Esophagus muscularis mucosa (tissue), 4 donors: ENCODE measurements at places on chromosomes 12 and 14.

DNA sequence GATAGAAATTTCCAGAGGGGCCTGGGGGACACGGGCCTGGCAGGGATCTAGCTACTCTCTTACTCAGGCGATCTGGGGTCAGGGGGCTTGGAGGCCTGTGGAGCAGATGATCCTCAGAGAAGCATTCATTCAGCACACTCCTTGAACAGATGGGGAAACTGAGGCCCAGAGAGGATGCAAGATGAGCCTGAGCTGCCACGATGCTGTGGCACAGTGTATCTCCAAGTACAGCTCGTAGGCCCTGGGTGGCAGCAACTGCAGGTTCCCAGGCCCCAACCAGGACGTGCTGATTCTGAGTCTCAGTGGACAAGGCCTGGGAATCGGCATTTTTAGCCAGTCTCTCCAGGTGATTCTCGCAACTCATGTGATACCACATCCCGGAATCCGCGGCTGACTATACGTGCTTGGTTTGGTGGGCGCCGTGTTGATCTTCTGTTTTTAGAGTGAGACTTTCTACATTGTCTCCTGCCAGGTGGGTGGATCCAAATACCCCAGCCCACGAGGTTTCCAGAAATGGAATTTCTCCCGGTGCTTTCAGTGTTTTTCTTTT, 22.5 kb downstream of the ADGRD1 start:
- DNase-seq, result no peak

DNA sequence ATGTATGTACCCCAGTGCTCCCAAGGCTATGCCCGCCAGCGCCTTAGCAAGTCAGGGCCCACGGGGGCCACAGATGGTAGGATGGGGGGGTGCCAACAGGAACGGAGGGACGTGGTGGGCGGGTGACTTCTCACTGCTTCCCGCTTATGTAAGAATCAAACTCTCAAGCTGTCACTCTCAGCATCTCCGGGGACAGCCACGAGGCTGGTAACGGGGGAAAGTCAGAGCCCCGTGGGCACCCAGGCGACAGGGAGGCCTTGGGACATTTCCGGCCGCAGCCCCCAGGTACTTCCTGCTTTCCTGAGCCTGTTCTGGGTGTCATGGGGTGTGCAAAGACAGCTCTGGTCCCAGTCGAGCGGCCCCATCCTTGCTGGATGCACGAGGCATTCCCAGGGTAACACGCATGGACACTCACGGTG, 59.3 kb downstream of the TESC start:
- DNase-seq, result no peak

DNA sequence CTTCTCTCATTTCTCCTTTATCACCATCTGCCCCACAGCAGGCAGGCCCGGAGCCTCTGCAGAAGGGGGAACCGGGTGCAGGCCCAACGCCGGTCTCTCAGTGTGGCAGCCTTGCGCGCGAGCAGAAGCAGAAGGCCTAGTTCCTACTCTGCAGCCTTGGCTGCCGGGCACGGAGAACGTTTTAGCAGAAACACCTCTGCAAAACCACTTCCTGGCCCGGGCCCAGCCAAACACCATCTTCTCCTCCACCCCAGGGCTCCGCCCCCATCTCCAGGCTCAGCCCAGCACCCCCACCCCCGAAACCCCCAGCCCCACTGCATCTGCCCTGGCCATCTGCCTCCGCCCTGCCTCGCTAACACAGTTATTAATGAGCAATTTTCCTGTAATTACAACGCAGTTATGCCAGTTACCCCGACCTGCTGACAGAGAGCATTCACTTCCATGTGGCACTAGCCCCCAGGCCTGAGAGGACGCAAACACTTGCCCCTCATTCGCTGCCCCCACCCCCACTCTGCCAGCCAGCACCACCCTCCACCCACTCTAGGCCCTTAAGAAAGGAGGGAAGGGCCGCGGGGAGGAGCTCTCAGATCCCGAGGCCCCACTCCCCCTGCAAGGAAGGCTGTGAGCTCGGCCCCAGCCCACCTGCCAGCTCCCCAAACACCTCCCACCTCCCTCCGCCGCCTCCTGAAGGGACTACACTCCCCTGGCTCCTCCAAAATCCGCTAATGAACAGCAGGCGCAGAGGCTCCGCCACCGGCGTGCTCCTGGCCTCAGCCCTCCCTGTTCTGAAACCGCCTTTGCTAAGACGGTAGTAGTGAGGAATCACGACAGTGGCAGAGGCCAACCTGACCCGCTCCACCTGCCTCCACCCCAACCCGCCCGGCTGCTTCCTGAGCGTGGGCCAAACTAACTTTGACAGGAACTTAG, 44.7 kb upstream of the FBRSL1 start:
- DNase-seq, result no peak

DNA sequence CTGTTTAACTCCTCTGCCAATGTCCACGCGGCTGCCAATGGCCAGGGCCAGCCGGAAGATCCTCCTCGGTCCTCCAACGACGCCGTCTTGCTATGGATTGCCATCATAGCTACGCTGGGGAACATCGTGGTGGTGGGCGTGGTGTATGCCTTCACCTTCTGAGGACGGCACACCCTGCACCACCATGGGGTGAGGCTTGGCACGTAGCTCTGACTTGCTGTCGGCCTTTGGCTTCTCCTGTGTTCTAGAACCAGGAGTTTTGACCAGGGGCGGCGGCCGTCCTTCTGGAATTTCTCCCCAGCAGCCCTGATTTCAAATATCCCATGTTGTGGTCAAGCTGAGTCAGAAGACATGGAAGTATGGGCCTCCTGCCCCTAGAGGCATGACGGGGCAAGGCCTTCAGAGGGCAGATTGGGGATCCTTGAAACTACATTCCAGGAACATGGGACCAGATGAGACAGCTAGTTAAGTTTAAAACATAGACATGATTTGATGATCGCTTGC, 47.5 kb downstream of the C14orf132 start:
- no peak for DNase-seq

DNA sequence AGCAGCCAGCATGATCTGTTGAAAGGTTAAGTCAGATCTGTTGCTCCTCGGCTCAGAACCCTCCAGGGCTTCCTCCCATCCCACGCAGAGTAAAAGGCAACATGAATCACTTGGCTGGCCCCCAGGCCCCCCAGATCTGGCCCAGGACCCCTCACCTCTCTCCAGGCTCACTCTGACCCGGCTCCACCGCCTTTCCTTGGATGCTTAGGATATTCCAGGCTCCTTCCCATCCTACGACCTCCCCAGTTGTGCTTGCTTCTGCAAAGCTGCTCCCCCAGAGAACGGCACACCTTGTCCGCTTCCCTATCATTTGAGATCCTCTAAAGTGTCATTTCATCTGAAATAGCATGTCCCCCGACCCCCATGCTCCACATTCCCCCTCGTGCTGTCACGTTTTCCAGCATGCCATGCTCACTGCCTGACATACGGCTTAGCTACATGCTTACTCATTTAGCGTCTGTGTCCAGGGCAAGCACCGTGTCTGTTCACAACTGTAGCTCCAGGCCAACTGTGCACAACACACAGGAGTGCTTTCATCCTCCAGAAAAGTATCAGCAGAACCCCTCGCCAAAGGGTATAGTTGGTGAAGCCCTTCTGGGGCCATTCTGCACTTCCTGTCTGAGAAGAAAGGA, 33.6 kb upstream of the BDKRB2 start:
- DNase-seq, result no peak

DNA sequence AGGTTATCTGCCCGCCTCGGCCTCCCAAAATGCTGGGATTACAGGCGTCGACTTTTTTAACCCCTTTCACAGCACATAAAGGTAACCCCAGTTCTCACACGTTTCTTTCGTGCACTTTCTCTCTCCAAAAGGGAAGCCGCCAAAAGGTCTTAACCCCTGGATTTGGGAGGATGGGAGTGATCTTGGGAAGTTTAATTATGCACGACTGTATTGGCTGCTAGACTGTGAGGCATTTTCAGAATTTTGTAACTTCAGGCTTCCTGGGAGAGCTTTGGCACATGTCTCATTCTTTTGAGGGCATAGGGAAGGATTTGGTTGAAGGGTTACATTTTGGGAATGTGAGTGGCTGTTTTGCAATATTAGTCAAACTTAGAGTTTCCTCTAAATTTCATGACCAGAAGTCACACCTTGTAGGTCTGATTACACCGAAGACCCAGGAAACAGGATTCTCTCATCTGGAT, 1.4 kb upstream of the SMARCC2 start:
- no peak for DNase-seq

DNA sequence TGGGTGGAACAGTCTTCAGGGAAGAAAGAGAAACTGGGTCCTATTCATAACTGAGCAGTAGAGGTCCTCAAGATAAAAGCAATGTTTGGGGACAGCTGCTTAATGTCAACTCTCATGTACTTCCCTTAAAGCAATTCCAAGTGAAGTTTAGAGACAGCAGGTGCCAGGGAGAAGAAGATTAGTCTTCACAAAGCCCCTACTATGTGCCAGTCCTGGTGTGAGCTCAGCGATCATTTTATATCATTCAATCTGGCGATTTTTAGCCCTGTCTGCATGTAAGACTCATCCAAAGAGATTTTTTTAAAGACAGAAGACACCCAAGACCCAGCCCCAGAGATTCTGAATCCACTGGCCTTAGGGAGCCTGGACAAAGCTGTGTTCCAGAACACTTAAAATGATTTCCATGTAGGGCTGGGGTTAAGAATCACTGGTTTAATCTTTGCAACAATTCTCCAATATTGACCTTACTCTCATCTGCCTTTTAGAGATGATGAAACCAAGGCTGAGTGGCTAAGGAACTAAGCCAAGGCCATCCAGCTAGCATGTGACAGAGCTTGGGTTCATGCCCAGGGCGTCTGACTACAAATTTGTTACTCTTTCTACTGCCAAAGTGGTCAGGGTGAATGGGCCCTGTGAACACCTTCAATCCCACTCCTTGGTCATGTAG, 404.5 kb upstream of the TBX3 start:
- DNase-seq, result no peak

DNA sequence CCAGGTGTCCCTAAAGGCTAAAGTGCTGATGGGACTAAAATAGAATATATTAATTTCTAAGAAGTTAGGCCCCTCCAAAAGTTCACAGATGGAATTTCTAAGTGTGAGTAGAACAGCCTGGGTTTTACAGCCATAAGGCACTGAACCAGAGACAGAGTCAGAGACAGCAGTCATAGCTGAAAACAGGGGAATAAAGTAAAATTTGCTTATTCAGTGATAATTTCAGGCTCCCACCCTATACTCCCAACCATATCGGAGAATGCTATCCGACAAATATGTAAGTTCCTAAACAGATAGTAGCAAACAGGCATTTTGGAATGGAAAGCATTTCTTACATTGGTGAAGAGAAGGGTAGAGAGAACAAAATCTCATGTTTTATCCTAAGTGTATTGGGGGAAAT, 45.3 kb downstream of the NAA25 start:
- DNase-seq, result no peak

DNA sequence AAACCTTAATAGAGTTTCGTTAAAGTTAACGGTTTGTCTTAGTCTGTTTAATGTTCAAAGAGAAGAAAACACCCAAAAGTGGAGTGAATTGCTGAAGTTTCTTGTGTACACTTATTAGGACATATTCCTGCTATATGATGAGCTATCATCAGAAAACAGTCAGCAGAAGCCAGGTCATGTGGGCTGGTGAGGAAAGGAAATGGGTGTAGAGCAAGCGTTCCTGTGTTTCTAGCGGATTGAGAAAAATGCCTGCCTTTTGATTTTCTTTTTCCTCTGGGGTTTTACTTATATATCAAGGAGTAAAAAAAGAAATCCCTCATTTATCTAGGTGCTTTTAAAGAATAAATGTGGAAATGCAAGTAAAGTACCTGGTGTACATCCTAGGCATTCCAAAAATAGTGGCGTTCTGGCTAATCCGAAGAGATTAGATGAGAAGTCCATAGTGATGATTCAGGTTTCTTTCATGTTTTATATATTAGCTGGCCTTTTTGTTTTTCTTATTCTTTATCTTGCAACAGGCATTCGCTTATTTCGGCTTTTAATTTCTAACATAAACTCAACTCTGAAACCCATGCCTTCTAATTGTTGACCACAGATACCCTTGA, 50.7 kb downstream of the FLRT2 start:
- DNase-seq, result no peak

- no peak for DNase-seq
These were observed 152.1 kb downstream of the ITPR2 start for GRCh38 chr12:26680727-26681455.
